ENCODE measurements at places on chromosomes 16 and 17.
A peak's percentile ranks its signal among the peaks of the same experiment; 100 is the strongest.

GRCh38 chr16:72905581-72905980 lies 142.3 kb downstream of the ZFHX3 start:
- no peak for DNase-seq

- DNase-seq, result no peak
Observed at GRCh38 chr16:49516382-49517036, 142.9 kb downstream of the C16orf78 start.

DNA sequence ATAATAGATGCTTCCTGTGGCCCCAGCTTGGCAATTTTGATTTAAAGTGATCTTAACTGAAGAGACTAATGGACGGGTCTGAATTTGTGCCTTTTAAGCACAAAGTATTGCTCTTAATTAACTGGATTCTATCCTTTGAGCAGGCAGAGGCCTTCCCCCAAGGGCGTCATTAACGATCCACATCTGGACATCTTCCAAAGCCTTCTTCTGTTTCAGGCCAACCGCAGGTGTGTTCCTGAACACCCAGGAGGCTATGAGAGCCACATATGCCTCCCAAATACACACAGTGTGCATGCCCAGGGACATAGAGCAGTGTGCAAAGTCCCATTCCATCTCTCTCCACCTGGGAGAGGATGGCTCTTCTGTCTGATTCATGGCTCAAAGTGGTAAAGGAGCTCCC lies 42.3 kb downstream of the MAPT start:
- DNase-seq, result no peak

DNA sequence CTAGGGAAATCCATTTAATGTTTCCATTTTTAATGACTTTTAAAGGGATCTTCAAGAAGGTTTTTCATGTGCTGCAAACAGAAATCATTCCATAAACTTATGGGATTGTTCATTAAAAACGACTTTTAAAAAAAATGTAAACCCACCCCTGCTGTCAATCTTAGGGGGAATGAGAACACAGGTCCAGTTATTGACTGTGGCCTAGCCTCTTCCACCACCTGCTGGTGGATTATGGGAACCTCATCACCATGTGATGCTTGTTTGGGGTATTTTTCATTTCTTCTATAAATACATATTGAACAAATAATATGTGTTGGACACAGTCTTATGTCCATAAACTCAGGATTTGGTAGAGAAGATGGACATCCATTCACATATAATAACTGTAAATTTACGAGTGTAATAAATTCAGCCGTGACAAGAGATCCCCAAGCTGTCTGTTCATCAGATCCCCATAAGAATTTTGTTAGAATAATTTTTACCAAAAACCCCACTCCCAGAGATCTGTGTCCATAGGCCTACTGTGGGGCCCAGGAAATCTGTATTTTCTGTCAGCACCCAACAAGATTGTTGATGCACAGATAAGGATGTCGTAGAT lies 42.0 kb upstream of the TMC5 start:
- peak; percentile 51 for DNase-seq

GRCh38 chr17:41777157-41777573 lies 9.3 kb downstream of the JUP start:
- DNase-seq, result no peak

DNA sequence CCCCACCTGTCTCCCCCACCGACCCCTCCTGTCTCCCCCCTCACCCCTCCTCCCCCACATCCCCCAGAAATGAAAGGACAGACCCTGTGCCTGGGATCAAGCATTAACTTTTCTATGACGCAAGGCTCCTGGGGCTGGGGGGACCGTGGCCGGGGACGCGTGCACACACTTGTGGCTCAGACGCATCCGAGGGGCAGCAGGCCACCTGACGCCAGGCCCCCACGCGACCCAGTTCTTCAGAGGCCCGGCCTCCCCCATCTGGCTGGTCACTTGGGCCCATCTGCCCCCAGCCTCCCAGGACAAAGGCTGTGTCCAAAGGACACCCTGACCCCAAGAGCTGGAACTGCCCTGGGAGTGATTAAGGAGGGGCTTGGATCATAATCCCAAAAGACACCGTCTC lies 14.0 kb upstream of the PVALEF start:
- no peak for DNase-seq

- DNase-seq, result no peak
Observed at GRCh38 chr17:71936977-71937376, 183.8 kb upstream of the SOX9 start.

GRCh38 chr16:3734758-3735221 lies 17.5 kb upstream of the TRAP1 start:
- no peak for DNase-seq

- no peak for DNase-seq
Observed at GRCh38 chr17:77798031-77798430, 160.5 kb upstream of the TNRC6C start.

DNA sequence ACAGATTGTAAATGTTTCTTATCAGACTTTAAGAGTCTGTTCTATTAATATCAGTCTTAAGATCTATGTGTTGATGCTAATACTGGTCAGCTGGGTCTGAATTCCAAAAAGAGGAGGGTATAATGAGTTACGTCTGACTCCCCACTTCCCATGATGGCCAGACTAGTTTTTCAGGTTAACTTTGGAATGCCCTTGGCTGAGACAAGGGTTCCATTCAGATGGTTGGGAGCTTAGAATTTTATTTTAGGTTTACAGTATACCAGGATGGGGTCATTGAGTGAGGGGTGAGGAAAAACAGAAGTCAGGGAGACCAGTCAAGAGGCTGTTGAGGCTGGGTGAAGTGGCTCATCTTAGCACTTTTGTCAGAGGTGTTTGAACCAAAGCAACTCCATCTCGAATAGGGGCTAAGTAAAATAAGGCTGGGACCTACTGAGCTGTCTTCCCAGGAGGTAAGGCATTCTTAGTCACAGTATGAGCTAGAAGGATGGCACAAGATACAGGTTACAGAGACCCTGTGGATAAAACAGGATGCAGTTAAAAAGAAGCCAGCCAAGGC lies 2.9 kb upstream of the TMEM231 start:
- no peak for DNase-seq

- DNase-seq, result no peak
Observed at GRCh38 chr17:29158488-29159275, 21.5 kb downstream of the MYO18A start.

- no peak for DNase-seq
Observed at GRCh38 chr16:75566758-75567255, 628 bp downstream of the GABARAPL2 start.

DNA sequence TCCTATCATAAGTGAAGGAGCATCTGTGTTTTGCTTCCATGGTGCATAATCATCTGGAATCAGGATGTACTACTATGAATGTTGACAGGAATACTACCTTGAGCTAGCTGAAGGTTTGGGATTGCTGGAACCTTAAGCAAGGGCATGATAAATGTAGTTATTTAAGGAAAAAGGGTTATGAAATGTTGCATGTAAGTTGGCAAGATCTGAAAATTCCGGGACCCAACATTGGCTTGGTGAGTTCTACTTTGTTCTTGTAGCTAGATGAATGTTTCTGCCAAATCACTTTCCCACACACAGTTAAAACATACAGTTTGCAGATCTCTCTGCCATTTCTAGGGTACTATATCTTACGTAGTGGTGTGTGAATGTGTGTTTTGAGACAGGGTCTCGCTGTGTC lies 13.6 kb downstream of the RHOT1 start:
- DNase-seq, result no peak

DNA sequence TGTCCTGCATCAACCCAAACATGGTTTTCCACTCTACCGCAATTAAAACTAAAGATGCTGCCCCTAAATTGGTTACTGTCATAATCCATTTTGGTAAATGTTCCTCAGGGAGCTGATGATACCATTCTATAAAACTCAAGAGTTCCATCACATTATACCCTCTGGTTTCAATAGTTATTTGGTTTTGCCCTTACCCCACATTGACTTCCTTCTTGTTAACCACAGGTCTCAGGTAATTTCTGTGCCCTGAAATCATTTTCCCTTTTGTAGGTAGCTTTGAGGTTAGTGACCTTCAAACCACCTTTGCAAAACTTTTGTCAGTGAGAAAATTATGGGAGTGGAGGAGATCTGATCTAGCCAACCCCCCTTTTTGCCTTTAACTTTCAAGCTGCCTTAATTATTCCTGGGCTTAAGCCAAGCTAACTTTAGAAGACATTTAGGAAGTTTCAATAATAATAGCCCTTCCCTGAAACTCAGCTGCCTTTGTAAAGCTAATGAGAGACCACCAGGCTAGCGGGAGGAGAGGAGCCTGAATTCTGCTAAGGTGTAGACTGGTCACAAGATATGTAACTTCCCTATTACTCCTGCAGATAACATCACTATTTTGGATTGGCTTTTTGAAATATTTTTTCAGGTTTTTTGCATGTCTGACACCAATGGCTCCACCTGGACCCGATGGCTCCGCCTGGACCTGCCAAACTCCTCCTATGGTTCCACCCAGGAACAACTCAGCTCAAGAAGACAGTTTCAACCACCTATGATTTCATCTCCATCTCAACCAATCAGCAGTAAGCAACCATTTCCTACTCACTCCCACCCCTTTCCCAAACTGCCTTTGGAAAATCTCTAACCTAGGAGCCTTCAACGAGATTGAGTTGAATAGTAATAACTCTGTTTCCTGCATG lies 224.9 kb downstream of the HS3ST3B1 start:
- DNase-seq, result no peak

DNA sequence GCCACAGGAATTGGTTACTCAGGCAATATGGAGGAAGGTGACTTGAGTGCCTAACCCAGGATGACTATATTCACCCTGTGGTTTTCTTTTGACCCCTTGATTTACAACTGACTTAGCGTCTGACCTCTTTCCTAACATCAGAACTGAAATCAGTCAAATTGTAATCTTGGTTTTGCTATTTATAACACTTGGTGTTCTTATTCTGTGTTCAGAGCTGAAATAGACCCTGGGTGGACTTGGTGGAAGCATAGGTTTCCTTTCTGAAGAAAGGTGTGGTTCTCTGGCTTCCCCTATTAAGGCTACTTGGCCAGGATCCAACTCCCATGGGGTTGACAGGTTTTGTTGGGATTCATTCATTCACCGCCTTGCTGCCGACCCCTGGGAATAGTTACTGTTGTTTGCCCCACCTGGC lies 80.8 kb downstream of the CLEC16A start:
- DNase-seq, result no peak

DNA sequence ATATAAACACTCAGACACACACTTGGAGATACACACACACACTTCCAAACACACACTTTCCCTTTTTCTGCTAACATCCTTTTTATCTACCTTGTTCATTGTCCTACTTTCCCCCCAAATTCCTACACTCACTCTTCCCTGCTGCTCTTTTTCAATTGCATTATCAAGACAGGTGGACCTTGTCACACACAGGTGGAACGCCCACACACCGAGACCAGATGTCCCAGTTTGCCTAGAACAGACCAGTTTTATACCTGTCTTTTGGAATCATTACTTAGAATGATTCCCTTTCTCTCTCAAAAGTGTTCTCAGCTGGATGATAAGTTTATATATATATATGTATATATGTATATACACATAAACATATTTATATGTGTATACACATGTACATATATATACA lies 50.7 kb upstream of the ARHGAP44 start:
- no peak for DNase-seq

- no peak for DNase-seq
Observed at GRCh38 chr16:88736496-88736895, 30.2 kb downstream of the CTU2 start.

GRCh38 chr16:2813771-2814221 lies 3.2 kb upstream of the PRSS21 start:
- DNase-seq, result no peak

DNA sequence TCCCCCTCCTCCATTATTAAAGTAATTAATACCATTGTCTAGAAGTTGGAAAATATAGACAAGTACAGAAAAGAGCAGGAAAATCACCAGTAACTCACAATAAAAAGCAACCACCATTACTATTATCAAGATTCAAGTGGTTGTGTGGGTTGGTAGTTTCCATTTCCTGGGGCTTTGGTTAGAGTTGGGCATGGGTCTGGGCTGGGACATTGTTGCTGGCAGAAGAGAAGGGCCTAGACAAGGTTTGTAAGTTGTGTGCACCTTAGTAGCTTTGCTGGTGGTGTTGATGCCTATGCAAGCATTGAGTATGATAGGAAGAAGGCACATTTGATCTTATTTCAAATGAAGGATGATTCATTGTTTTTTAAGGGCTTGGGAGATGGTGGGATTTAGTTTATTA lies 25.4 kb upstream of the NFATC3 start:
- DNase-seq, result no peak

DNA sequence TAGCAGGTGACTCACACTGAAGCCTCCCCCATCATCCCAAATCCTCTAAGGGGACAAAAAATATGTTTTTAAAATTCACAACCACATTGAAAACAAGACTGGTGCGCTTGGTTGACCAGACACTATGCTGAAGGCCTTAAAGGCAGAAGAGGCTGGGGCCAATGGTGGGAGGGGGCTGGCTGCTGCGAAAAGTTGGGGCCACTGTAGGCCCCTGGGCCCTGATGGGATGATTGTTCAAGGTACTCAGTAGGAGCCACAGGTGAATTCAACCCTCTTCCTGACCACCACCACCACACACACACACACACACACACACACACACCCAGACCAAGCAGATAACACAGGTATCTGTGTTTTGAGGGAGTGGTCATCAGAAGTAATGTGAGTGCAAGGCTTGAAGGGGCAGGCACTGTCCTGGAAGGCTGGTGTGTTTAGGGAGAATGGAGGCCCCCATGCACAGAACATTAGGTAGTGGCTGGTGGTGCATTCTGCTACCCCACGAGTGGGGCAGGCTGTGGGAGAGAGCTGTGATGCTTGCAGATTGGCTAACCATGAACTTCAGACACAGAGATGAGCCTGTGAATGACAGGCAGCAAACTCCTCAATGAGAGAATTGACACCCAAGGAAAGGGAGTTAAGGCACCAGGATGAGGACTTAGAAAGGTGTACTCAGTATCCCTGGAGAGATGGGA lies 55.0 kb downstream of the NT5M start:
- DNase-seq, result no peak

GRCh38 chr17:80379348-80379747 lies 35.6 kb upstream of the ENDOV start:
- no peak for DNase-seq

- DNase-seq, result no peak
Observed at GRCh38 chr16:47162670-47163420, 19.1 kb upstream of the NETO2 start.

GRCh38 chr16:56859636-56860035 lies 5.4 kb upstream of the SLC12A3 start:
- no peak for DNase-seq

GRCh38 chr16:86959091-86959651 lies 358.0 kb downstream of the C16orf95 start:
- DNase-seq, result no peak

GRCh38 chr16:55154262-55154661 lies 169.7 kb upstream of the IRX6 start:
- DNase-seq, result no peak

GRCh38 chr17:14359163-14360020 lies 58.5 kb downstream of the HS3ST3B1 start:
- DNase-seq, result no peak

Measured in glomerular endothelial cell (primary cell).